ENCODE measurements at places on chromosomes 6 and 20.
A peak's percentile ranks its signal among the peaks of the same experiment; 100 is the strongest.

DNA sequence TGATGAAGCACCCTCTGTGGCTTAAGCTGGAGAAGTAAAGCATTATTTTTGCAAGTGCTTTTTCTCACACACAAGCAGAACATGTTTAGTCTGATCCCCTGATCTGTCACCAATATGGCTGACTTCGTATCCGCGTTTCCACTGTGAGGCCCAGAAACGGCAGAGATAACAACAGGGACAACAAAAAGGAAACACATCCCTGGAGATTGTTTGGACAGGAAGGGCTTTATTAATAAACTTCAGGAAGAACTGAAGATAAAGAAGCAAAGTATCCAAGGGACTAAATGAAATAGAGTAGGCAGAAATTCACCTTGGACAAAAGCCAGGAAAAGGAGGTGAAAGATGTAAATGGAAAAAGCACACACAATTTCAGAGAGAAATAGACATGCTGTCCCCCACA, 49.2 kb downstream of the RARS2 start:
- DNase-seq = no peak

DNA sequence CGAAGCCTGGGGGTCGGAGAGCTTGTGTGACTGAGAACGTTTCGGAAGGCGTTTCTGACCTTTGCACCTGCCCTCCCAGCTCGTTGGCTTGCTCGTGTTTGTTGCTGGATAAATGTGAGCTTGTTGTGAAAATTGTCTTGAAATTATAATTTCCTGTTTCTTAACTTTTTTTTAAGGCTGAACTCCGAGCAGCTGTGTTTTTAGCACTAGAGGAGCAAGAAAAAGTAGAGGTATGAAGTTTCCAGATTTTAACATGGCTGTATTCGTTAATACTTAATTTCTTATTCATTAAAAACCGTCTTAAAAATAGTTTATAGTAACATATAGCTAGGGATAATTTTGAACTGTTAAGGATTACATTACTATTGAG, 672 bp downstream of the CEP43 start:
- DNase-seq = no peak

DNA sequence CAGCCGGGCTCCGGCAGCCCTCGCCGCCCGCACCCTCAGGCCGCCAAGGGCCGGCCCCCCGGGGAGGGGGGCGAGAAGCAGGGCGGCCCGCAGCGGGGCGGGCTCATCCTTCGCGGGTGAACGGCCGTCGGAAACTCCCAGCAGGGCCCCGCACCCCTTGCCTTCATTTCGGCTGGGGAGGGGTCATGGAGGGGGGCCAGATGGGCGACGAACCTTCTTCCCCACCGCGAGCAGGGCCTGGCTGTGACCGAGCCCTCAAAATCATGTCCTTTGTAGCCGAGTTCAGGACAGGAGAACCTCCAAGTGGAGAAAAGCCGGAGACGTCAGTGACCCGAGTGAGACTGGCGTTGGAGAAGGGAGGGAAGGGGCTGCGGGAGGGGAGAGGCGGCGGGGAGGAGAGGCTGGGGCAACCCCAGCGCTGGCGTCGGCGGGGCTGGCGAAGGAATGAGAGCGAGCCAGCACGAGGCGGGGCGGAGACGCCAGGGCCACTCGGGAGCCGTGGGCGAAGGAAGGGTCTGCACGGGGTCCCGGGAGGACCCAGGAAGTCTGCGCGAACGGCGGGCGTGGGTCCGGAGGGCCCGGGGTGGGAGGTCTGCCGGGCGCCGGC, 571 bp upstream of the FOXC1 start:
- no peak for DNase-seq

- DNase-seq = no peak
These were observed 88.7 kb downstream of the SLC24A3 start for GRCh38 chr20:19301142-19301541.

DNA sequence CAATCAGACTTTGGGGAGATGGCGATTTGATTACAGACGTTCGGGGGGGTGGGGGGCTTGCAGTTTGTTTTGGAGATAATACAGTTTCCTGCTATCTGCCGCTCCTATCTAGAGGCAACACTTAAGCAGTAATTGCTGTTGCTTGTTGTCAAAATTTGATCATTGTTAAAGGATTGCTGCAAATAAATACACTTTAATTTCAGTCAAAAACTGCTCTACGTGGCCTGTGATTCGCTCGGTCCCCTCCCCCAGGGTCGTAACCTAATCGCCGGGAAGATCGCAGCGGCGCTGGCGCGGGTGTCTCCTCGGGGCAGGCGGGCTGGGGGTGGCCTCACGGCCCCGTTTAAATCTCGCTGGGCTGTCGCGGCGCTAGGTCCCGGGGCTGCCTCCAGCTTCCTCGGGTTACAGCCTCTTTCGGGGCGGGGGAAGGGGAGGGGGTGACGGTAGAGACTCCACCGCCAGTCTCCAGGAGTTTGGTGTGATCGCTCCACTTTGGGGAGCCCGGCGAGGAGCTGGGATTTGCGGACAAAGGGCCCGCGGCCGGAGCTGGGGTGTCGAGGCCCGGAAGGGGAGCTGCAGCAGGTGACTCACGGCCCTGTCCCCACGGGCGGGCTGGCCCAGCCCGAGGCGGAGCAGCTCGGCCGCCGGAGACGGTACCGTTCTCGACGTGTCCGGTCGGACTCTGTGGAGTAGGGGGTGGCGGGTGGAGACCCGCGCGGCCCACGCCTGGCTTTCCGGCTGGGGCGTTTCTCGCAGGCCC, 4.2 kb downstream of the FOXC1 start:
- no peak for DNase-seq

DNA sequence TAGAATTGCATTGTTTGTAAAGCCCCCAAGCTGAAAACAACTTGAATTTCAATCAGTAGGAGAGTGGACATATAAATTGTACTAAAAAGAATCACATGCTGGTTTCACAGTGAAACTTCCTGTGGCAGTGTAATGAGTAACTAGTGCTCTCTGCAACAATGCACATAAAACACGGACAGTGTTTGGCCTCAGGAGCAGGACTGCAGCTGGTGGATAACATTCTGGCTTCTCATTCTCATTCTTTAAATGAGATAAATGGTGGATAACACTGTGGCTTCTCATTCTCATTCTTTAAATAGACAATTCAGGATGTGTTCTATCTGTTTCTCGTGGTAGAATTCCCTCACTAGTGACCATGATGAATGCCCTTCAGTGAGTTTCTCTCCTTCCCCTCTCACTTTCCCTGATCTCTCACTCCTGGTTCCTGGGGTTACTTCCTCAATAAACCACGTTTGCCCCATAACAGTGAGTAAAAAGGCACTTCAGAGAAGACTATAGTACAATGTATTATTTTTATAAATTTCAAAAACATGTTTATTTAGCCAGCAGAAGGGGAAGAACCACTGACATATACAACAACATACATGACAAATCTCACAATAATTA, 59.9 kb downstream of the SLC22A2 start:
- DNase-seq = no peak

GRCh38 chr6:26327450-26328264, 37.3 kb upstream of the BTN3A2 start:
- DNase-seq = no peak

- DNase-seq = no peak
These were observed 148.7 kb upstream of the PHACTR3 start for GRCh38 chr20:59455402-59456341.

- DNase-seq = no peak
These were observed 12.1 kb downstream of the DEFB123 start for GRCh38 chr20:31452575-31452974.

GRCh38 chr6:143749891-143750290, 72.1 kb downstream of the PHACTR2 start:
- no peak for DNase-seq

DNA sequence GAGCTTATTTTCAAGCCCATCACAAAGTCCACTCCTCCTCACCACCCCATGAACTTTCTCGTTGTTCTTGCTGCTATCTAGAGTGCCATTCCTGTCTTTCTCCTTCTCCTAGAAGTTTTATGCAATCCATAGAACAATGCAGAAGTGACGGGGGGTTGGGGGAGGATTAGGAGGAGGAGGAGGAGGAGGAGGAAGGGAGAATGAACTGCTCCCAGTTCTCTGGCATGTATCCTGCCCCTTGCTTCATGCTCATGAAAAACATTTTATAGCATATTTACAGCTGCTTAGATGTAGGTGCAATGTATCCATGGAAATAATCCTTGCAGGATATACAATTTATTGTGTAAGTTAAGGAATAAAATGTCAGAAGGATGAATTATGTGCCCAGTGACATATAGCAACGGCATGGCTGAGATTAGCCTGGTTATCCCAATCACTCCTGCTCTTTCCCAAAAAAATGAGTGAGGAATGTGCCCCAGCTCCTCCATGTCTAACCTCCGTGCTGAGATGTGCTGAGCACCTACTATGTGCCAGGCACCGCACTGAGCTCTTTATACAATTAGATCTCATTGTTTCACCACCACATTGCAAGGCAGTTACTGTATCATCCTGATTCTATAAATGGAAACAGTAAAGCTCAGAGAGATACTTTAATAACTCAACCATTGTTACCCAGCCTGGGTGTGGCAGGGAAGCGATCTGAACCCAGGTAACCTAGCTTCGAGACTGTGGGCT, 41.6 kb upstream of the TFAP2C start:
- DNase-seq = no peak

DNA sequence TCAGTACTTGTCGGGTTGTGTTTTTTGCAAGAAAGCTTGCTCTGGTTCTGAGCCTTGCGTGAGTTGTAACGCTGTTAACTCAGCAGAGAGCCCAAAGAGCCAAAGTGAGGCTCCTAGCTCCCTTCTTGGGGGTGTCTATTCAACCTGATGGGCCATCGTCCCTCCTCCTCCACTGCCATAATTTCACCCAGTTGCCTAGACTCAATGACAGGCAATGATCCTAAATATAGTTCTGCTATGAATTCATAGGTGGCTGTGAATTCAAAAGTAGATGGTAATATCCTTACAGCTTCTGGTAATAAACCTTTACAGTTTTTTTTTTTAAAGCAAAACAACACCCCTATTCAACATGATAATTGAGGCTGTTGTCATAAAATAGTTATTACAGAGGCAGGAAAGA, 39.5 kb downstream of the GHRH start:
- DNase-seq = no peak

DNA sequence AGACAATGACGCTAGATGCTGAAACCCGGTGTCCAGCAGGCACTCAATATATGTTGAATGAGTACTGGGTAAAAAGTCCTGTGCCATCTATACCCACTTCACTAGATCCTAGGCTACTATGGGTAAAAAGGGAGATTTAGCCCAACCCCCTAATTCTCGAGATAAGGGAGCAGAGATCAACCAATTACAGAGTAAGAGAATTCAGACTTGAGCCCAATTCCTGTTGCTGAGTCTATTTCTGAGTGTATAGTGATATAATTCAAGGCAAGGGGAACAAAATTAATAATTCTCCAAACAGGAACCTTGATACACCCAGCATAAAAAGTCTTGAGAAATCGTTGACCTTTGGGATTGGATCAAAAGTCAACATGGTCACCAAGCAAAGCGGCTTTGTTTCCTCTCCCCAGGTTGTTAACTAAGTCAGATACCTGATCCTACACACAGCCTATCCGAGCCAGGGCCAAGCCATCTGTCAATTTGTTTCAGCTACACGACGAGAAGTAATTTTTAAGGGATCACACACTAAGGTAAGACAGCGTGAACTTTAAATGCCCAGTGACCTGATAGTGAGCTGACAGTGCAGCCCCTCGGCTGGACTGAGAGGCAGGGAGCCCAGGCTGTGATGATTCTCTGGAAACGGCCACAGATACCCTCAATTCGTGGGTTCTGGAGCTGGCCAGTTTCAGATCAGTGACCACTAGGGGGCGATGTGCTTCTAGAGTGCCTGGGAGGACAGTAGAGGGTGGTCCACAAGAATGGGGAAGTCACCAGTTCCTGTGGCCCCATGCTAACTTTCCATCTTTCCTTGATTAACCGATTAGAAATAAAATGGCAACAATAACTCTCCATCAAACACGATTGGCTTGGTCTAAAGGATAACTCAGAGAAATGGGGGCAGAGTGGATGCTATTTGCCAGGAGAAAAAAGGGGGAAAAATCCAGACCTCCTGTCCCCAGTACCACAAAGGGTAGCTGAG, 46.2 kb downstream of the SLC22A23 start:
- peak; percentile 54 for DNase-seq

DNA sequence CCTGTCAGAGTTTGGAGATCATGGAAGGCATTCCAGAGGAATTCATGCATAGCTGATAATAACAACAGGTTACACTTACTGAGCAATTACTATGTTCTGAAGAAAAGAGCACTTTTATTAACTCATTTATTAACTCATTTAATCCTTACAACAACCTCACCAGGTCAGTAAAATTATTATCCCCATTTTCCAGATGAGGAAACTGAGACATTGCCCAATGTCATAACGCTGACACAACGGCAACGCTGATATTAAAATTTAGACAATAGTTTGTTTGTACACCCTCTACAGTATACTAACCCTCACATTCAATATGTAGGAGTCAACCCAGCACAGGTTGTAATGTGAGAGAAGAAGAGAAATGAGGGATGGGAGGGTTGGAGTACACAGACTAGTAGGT, 105.0 kb downstream of the RNGTT start:
- DNase-seq = no peak

- peak; percentile 69 for DNase-seq
These were observed 3.1 kb downstream of the MTCL3 start for GRCh38 chr6:127515794-127516661.

DNA sequence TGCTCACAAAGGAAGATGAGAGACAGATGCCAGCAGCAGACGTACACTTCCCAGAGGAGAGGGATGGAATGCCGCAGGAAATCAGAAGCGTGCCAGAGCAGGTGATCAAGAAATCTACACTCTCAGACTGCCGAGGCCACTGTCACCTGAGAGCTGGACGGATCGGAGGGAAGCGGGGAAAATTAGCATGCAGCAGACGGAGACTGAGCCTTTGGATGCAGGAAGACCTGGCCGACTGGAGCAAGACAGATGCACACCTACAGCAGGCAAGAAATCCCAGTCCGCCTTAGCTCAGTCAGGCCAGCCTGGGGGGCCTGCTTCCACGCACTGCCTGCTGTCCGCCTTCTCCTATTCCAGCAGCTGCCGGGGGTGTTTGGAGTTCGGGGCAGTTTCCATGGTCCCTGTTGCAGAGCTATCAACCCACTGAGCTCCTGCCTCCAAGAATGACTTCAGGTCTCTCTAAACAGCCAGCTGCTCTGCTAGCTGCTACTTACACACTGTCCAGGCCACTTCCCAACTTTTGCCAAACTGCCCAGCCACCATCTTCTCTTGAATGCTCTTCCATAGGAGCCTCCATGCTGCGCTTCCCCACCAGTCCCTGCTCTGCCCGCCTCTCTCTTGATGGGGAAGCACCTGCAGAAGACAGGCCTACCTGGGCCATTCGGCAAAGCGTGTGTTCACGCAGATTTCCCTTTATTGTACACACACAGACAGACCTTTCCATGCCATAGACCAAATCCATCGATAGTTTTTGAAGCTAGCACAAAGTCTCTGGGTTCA, 368.5 kb downstream of the ZFAND3 start:
- no peak for DNase-seq
